Motor neuron (in vitro differentiated cells): ENCODE measurements at places on chromosomes 11 and 22. TPM values are rescaled to one million over a fixed set of nuclear protein-coding genes. Genes with fewer than 3 reads are reported as not detected.

GRCh38 chr11:120606211-120607010 is 94.9 kb downstream of the GRIK4 start:
- ATAC-seq, result no peak

GRCh38 chr11:61567286-61568061 is 13.4 kb downstream of the SYT7 start:
- ATAC-seq, result peak; percentile 98

LRRC32 gene
- total RNA-seq, result 0.41 and 0.63 TPM in 2 replicates

DNA sequence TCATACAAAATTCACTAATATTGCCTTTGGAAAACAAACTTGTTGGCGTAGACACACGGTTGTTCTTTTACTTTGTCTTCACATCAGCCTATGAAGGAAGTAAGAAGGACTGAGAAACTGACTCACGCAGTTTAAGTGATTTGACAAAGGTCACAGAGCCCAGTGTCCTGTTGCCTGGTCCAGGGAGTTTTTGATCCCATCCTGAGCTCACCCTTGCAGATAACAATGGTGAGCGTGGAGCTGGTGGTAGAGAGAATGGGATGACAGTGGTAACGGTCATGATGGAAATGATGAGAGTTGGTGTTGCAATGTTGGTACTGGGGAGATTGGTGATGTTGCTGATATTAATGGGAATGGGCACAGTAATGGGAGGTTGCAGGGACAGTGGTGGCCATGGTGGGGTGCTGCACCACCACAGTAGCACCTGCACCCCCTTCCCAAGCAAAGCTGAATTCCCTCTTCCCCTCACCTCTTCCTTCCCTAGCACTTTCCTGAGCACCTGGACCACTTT is 22.0 kb downstream of the CREB3L1 start:
- ATAC-seq, result no peak

DNA sequence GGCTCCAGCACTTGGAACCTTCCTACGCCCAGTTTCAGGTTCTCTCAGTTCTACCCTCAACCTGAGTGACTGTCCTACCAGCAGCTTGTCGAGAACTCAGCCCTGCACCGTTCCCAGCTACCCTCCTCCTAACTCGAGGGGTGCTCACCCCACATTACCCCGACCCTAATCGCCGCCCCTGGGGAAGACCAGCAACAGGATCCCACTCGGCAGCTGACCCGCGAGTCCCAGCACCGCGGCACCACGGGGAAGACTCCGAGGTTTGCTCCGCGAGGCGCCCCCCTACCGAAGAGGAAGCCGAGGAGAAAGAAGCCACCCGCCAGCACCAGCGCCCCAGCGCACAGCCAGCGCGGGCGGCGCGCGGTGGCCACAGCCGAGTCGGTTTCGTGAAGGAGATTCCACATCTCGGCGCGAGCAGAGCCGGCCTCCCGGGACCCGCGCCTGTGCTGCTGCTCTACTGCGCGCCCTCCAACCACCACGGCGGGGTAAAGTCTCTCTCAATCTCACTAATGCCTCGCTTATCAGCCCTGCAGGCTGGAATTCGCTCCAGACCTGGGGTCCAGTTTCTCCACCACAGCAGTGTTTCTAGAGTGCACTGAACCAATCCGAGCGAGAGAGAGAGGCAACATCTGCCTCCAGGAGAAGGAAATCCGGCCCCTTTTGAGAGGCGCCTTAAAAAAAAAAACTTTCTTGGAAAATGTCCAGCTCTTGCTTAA is at the start of gene FOLH1:
FOLH1 (minus strand) TSS at position 597 of the 716 bp plus-strand sequence; CDS start at position 404, 193 bp downstream.
- ATAC-seq, result peak; percentile 78

GRCh38 chr22:46031557-46031956 is 54.6 kb upstream of the WNT7B start:
- ATAC-seq, result no peak

DNA sequence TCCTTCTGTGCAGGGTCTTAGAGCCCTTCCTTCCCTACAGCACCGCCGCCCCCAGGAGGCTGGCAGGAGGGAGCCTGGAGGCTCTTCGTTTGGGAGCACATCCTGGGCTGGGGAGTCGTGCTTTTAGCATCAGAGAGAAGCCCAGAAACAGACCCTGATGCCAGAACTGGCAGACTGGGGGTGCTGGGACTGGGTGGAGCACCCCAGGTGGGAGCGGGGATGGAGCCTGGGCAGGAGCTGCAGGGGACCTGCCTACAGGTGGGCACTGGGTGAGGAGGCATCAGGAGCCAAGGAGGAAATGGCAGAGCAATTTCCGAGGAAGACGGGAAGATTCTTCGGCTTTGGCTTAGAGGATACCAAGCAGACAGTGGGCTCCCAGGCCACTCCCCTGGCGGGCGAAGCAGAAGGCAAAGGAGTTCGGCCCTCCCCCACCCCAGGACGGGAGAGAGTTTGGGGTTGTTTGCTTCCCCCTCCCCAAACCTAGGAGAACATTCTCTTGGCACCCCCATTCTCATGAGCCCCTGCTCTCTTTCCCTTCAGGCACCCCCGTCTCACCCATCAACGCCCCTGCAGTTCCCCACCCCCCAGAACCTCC is 1.1 kb downstream of the SYT7 start:
- ATAC-seq, result no peak

DNA sequence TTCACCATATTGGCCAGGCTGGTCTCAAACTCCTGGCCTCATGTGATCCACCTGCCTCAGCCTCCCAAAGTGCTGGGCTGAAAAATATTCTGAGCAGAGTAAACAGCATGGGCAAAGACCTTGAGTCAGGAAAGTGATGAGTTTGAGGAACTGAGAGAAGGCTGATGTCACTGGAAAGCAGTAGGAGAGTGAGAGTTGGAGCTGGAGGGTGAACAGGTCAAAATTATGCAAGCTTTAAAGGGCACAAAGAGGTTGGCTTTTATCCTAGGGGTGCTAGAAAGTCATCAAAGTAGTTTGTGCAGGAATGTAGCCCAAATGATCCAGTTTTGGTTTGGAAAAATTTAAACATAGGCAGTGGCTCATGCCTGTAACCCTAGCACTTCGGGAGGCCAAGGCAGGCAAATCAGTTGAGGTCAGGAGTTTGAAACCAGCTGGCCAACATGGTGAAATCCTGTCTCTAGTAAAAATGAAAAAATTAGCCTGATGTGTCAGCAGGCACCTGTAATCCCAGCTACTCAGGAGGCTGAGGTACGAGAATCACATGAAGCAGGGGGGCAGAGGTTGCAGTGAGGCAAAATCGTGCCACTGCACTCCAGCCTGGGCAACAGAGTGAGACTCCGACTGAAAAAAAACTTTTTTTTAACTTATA is 44.7 kb upstream of the CXCR5 start:
- ATAC-seq, result no peak

LRRC56 gene
- total RNA-seq, result 0.87 and 1.3 TPM in 2 replicates

CCDC73 gene
- total RNA-seq, result 0.19 and 0.24 TPM in 2 replicates

- no peak for ATAC-seq
Measured at GRCh38 chr11:56698795-56699194, at the start of gene OR9G1. TSS of gene OR9G1 (plus strand) at chr11:56699095. CDS start at chr11:56700388, 1,293 bp downstream.
